ENCODE measurements at places on chromosomes 4 and X.

DNA sequence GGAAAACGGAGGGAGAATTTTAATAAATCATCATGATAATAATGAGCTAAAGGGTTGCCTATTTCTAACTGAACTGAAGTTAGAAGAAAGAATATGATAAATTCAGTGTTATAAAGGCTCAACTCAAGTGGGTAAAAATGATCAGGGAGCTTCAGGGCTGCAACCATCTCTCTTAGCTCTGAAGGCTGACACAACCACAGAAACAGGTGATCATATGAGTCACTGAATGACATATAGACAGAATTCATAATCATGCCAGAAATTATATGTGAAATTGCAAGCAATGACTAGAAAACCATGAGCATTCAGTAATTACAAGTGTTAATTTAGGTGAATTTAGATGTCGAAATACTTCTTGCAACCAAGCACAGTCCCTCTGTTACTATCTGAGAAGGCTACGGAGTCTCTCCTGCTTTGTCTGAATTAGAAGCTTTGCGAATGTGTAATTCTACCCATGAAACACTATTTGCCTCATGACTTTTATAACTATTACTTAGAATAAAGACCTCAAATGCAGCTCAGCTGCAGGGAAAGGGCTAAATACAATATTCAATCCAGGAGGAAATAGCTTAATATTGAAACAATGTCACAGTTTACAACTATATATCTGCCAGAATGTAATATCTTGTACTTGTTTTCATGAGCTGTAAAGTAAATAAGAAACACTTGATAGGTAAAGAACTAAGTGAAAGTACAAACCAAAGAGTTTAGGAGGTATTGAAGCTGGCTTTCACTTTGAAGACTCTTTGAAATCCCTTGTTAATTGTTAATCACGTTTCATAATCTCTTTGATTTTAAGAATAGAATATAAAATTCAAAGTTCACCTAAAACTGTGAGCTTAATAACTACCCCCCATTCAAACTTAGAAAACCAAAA lies 1972.6 kb downstream of the ARAP2 start:
- DNase-seq = no peak

DNA sequence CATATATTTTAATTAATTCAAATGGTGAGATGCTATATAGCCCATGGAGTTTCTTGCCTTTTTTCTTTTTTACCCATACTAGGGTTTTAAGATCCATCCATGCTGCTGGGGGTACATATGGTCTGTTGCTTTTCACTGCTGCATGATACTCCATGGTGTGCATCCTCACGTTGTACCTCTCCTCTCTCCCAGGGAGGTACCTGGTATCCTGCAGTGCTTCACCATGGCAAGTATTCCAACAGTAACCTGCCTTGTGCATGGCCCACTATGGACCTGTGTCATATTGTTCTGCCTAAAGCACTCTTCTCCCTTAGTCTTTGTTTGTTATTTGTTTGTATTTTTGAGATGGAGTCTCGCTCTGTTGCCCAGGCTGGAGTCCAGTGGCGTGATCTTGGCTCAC lies 114.3 kb upstream of the GPC4 start:
- DNase-seq = no peak

DNA sequence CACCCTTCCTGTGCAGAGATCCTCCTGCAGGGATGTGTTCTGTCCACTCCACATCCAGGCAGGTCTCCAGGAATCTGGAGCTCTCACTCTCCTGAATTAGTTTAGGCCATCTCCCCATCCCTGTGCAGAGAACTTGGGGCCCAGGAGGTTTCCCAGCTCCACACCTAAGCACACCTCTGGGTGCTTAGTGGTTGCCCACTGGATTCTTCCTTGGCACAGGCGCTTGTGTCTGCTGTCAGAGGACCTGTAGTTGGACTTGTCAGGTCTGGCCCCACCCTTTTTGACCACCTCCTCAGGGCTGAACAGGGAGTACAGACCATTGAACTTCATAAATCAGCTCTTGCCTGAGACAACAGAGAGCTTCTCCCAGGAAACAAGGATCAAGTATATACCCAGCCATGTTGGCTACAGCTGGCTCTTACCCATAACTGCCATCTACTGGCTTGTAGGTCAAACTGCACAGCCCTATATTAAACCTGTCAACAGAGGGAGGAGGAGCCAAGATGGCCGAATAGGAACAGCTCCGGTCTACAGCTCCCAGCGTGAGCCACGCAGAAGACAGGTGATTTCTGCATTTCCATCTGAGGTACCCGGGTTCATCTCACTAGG lies 275.5 kb downstream of the PPARGC1A start:
- no peak for DNase-seq

DNA sequence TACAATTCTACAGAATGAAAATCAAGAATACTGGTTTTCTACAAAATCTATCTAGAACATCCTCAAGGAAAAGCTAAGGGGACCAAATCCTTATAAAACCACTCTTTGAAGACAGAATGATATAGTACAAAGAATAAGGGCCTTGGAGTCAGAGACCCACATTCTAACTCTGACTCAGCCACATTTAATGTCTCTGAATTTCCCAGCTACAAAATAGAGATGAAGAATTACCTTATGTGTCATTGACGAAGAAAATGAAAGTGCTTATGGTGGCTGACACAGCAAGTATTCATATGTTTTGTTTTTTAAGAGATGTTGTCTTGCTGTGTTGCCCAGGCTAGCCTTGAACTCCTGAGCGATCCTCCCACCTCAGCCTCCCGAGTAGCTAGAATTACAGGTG lies 35.9 kb upstream of the CXorf38 start:
- no peak for DNase-seq

DNA sequence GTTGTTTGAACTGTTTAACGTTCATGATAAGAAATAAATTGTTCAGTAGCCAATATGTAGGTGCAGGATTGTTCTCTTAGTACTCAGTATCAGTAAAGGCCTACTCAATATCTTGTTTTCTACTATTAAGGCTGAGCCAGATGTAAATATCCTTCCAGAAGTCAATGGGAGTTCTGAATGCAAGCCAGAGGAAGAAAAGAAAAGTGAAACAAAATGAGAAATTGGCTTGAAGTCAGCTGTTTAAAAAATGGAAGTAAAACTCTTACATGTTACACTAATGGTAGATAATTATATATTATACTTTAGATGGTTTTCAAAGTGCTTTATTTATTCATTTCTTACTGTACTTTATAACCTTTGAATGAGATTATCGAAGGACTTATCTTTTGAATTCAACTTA lies 1417.9 kb downstream of the ADGRL3 start:
- no peak for DNase-seq

GRCh38 chr4:15765391-15765790 lies 12.7 kb upstream of the CD38 start:
- no peak for DNase-seq

DNA sequence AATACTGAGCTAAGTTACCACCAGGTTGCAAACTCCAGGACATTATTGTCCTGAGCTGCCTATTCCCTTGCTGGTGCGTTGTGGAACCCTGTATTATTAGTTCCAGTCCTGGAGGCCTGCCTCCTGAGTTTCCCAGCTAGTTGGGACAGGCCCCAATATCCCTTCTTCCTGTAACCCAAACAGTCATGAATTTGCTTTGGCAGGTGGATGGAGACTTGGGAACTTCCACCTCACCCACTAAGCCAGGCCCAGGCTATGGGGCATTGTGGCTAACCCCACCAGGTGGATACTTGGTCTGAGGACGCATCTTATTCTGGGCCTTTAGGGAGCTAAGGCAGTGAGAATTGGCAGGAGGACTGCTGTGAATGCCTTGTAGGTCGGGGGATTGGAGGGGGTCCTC lies 5.0 kb downstream of the RBM3 start:
- no peak for DNase-seq

DNA sequence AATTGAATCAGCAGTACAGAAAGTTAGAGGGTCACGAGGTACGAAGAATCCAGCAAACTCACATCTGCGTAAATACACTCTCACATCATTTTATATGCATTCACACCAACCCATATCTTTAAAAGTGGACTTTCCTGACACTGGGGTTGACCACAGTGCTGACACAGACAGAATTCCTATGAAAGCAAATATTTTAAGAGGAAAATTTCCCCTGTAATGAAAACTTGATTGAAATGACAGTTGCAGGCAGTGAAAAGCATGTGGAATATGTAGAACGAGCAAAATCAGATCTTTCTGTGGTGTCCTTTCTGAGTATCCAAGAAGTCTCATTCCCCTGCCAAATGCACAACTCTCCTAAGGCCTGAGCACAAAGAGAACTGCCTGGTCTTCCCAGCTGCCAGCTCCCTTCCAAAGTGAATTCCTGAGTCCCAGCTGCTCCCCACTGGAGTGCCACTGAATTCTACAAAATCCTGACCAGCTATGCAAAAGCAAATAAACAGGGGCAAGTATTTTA lies 50.5 kb upstream of the FAM9C start:
- no peak for DNase-seq

GRCh38 chr4:86497131-86497530 lies 97.0 kb upstream of the PTPN13 start:
- no peak for DNase-seq

DNA sequence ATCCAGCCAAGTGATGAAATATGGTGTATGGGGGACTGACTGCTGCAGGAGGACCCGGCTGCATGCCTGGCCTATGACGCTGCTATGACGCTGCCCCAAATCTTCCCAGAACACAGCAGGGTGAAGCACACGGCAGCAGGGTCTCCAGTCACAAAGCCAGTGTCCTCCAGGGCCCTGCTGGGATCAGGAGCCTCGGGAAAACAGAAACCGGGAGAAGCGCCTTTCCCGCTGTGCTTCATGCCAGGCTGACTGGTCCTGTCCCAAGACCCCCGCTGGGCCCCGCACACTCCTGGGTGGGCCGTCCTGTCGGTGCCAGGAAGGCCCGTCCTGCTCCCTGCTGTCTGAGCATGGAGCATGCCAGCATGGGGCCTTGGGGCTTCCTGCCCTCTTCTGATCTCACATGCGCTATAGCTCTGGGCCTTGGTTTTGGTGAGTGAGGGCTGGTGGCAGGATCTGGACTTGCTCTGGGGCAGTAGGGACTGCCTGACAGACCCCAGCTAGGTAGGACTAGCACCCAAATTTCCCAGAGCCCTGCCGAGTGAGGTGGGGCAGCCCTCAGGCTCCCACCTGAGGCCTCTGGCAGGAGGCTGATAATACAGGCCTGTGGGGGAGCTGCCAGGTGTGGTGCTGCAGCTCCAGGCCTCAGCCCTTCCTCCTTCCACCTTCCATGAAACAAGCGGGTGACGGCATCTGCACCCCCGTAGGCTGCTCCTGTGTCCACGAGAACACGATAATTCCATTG lies 64.0 kb downstream of the ACOX3 start:
- DNase-seq = no peak

- DNase-seq = no peak
Observed at GRCh38 chrX:123184219-123184865, at the start of gene GRIA3. Gene GRIA3 (plus strand): TSS chrX:123184278. CDS start chrX:123184536, 258 bp downstream.

- DNase-seq = no peak
Observed at GRCh38 chrX:155027509-155028066, 944 bp downstream of the FUNDC2 start.

DNA sequence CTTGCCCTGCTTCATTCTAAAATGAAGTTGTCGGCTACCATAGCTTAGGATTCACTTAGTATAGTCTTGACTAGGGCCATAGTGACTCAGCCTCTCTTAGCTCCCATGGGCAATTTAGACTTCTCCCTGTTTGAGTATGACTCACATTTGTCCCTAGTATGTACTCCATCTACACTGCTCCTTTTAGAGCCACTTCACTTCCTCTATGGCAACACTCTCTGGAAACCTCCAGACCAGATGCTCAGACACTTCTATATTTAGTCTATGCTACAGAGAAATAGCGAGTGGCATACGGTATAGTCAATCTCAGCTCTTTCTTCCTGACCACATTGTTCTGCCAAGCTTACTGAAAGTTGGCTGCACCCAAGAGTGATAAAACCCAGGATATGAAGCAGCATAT lies 11.2 kb downstream of the MEPE start:
- no peak for DNase-seq

GRCh38 chr4:160100316-160100715 lies 997.4 kb downstream of the RAPGEF2 start:
- no peak for DNase-seq

DNA sequence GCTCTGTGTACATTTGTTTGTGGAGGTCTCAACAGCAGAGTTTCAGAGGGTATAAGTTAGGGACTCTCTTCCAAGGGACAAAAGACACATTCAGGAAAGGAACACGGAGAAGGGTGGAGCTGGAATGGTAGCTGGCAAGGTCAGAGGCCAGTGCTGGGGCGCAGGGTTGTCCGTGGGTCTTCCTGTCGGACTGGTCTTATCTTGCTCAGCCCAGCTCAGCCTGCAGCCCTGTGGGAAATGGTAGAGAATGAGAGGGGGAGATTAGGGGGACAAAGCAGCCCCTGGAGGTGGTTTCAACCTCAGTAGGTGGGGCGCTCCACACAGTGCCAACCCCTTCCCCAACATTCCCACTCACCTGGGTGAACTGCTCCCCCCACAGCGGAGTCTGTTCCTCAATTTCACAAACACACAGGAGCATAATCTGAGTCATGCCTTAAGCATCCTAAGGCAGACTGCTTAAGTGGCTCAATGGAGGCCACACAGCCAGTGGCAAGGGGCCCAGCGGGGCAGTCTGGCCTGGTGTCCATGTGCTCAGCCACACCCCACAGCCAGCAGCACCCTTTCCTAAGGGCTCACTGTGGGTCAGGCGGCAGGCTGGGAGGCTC lies 6.9 kb upstream of the HDAC6 start:
- DNase-seq = no peak

DNA sequence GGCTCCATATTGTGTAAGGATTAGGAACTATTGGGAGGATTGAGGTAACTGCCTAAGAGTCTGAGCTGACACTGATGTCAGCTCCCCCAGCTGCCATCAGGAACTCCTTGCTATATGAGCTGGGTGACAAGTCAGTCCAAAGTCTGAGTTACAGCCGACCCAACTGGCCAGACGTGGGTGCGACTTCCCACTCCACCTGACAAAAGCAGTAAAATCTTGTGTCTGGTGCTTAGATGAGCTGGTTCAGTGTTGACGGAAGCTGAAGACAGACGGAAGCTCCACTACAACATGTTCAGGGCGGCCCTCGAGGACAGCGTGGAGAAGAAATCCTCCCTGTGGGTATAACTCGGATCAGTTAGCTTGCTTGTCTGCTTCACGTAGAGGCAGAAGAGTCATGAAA lies 22.8 kb upstream of the NAT8L start:
- no peak for DNase-seq

- DNase-seq = no peak
Observed at GRCh38 chr4:143424276-143424675, 87.6 kb downstream of the GAB1 start.

Measured in activated CD4-positive, alpha-beta T cell treated with anti-CD3 and anti-CD28 coated beads for 24 hours (primary cell).